ENCODE measurements at places on chromosomes 5 and 9. TPM values are rescaled to one million over a fixed set of nuclear protein-coding genes. Genes with fewer than 3 reads are reported as not detected.

- no peak overlapping the region for H3K27ac ChIP-seq
- no peak for DNase-seq
- H3K4me1 ChIP-seq, result peaks cover 9% of the 10 kb centered on the region
Observed at GRCh38 chr5:91182763-91183162, 200.4 kb downstream of the ARRDC3 start.

DNA sequence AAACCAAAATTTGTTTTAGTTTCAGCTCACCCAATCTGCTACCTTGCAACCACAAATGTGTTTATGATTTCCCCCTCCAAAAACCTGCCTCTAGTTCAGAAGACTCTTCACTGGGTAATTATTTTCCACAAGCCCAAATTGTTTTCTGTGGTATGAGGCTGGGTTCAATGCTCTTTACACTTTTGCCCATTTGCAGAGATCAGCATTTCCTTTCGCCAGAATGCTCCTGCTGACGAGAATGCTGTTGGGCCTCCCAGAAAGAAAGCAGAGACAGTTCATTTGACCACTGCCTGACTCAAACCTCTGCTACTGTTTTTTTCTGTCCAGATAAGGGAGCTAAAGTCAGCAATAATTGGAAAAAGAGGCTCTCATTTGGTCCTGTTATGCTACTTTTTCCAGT is 427.3 kb downstream of the PDE4D start:
- H3K27me3 ChIP-seq, result no peaks in the 10 kb centered on the region
- DNase-seq, result no peak
- no peak overlapping the region for H3K4me3 ChIP-seq
- no peaks in the 10 kb centered on the region for H3K4me1 ChIP-seq
- H3K27ac ChIP-seq, result no peak overlapping the region
- no peaks in the 10 kb centered on the region for H3K36me3 ChIP-seq

Gene PCDHGA8
- total RNA-seq, result 2.2 TPM

DNA sequence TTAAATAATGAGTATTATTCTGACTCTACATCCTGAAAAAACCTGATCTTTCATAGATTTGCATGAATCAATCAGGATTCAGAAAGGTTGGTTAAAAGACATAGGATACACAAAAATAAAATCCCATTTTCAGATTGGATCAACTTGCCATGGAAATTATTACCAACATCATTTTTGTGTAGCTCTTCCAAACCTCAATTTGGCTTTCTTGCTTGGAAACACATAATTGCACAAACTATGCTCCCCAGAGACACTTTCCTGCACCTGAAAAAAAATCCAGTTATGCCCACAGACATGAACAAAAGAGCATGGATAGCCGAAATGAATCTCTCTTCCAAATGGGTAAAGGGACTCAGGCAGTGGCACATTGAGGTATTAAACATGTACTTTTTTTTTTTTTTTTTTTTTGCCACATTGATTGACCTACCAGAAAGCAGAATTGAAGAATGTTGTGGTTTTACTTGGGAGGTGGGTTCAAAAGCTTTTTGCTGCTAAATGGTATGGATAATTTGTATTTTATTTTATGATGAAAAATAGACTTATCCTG is 135.4 kb upstream of the FBN2 start:
- no peaks in the 10 kb centered on the region for H3K36me3 ChIP-seq
- no peak for DNase-seq
- H3K4me3 ChIP-seq, result no peak overlapping the region
- no peaks in the 10 kb centered on the region for H3K27me3 ChIP-seq

DNA sequence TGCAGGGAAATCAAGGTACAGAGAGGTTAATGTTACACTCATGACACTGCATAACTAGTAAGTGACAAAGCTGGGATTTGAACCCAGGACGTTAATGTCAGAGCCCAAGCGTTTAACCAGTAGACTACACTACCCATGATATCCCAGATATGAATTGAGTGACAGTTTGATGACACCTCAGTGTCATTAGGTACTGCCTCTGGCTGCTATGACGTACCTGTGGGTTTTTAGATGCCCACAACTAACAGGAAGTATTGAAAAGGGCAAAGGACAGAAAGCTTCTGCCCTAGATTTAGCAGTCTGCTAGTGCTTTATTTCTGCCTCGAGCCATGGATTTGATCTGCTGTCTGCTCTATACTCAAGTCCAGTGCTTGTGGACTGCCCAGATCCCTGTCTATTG is 56.2 kb downstream of the GLRA1 start:
- DNase-seq, result no peak
- H3K36me3 ChIP-seq, result no peaks in the 10 kb centered on the region
- H3K4me3 ChIP-seq, result no peak overlapping the region
- no peak overlapping the region for H3K27ac ChIP-seq
- H3K27me3 ChIP-seq, result no peaks in the 10 kb centered on the region

DNA sequence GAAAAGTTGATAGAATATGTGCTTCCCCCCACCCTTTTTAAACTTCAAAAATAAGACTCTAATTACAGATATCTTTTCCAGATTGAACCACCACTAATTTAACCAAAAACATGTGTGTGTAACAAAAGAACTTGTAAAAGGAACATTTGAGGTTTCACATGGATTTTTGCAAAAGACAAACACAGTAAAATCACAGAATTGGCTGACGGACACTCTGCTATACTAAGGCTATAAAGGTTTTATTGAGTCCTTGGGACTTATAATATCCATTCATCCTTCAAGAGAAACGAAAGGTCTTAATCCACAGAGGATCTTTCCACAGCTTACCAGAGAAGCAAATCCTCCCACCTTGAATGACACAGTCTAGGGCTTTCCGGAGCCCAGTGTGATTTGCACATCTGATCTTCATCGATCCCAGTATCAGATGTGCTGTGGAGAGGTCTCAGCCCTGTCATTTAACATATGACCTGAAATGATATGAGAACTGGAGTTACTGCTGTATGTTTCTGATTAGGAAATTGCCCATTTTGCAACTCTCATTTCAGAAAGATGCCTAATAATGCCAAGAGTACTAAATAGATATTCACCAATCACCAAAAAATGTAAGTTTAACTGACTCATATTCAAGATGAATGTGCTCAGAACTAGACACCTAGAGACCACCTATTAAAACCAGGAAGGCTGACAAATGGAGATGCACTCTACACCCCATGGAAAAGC is 256.5 kb upstream of the FBXL7 start:
- DNase-seq, result no peak
- no peaks in the 10 kb centered on the region for H3K4me1 ChIP-seq

DNA sequence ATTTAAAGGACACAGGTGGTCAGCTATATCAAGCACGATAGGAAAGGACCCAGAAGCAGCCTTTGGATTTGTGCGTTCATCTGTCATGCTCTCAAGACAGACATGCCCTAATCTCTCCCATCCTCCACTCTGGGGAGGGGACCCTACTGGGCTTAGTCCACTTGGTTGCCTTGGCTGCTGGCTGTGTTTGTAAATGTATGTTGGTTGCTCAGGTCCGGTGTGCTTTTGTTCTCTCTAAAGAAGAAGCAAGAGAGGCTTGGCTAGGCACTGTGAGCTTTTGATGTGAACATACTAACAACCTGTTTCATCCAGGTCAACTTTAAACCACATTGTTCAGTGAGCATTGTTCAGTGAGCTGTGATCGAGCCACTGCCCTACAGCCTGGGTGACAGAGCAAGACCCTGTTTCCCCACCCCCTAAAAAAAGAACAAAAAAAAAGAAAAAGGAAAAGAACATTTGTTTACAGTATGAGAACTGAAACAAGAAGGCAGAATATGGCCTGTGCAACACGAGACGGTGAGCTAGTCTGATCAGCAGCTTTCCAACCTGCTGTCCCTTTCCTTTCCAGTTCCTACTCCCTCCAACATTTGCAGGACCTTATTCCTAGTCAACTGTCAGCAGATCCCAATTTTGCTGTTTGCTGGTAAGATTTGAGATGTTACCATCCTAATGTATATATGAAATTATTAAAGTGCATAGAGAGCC is 228.3 kb downstream of the ARHGAP26 start:
- no peaks in the 10 kb centered on the region for H3K36me3 ChIP-seq
- no peak overlapping the region for H3K4me3 ChIP-seq
- H3K4me1 ChIP-seq, result peaks cover 10% of the 10 kb centered on the region
- H3K27me3 ChIP-seq, result no peaks in the 10 kb centered on the region
- DNase-seq, result no peak

DNA sequence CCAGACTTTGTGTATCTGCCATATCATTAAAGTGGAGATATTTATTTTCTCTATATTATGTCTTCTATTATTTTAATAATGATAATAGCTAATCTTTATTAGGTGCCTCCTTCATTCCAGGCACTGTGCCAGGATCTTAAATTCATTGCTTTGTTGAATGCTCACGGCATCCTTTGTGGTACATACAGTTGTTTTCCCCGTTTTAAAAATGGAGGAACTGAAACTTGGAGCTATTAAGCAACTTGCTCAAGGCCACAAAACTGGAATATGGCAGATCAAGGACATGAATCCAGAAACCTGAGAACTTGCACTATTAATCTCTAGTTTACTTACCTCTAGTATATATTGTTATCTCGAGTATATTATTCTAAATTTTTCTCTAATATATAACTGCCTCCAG is 41.5 kb upstream of the PPP3R2 start:
- H3K27ac ChIP-seq, result no peak overlapping the region
- H3K36me3 ChIP-seq, result no peaks in the 10 kb centered on the region
- no peaks in the 10 kb centered on the region for H3K27me3 ChIP-seq
- H3K4me3 ChIP-seq, result no peak overlapping the region

Gene BTNL3
- not detected for total RNA-seq

Gene SPINK7
- total RNA-seq, result not detected

Gene SMIM33
- not detected for total RNA-seq

GRCh38 chr5:142670804-142671203 is 15.1 kb downstream of the FGF1 start:
- no peak overlapping the region for H3K4me3 ChIP-seq
- H3K4me1 ChIP-seq, result peaks cover 17% of the 10 kb centered on the region

Gene C5orf46
- not detected for total RNA-seq

Gene AMBP
- total RNA-seq, result not detected

- peaks cover 25% of the 10 kb centered on the region for H3K27me3 ChIP-seq
- no peak overlapping the region for H3K27ac ChIP-seq
- no peak overlapping the region for H3K4me3 ChIP-seq
- H3K4me1 ChIP-seq, result no peaks in the 10 kb centered on the region
- no peaks in the 10 kb centered on the region for H3K36me3 ChIP-seq
Observed at GRCh38 chr9:113737517-113738271, 138.4 kb upstream of the ZNF618 start.
